ENCODE measurements at places on chromosomes 6 and 20.

GRCh38 chr6:1618311-1619097, 8.8 kb downstream of the FOXC1 start:
- no peak for DNase-seq

DNA sequence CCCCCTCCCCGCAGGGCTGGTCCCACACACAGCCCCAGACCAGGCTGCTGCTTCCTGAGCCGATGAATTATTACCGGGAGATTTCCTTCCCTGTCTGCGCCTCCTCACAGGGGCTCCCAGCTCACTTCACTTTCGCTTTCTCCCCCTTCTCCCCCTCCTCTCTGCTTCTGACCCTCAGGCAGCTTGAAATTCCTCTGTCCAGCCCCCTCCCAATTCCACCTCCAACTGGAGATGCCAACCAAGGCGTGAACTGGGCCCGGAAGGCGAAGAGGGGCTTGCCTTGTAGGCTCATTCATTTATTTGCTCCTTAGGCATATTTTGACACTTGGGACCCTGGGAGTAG, 1.7 kb upstream of the TCF15 start:
- DNase-seq, result no peak

- no peak for DNase-seq
Observed at GRCh38 chr6:102670735-102671134, 1277.2 kb downstream of the GRIK2 start.

GRCh38 chr6:28589234-28589956, 63.7 kb downstream of the GPX5 start:
- DNase-seq, result peak; percentile 90

DNA sequence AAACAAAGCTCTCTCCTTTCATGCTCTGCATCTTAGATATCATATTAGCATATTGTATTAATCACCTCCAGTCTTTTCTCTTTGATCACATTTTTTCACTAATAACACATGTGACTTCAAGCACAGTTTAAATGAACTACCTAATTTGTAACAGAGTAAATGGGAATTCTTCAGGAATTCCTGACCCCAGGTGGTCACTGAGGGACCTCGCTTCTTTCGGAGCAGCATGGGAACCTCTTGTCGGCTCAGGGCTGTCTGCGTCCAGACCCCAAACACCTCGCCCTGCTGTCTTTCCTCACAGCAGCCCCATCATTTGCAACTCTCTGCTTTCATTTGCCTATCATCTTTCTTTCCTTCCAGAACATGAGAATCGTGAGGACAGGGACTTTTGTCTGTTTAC, 103.5 kb downstream of the DACT2 start:
- DNase-seq, result peak; percentile 41

GRCh38 chr6:39301606-39302005, 12.6 kb downstream of the KCNK17 start:
- no peak for DNase-seq

- no peak for DNase-seq
Observed at GRCh38 chr20:61879303-61879620, 186.4 kb downstream of the TAF4 start.

- DNase-seq, result no peak
Observed at GRCh38 chr6:65505736-65506135, 201.3 kb downstream of the EYS start.

GRCh38 chr20:3767110-3767426, 485 bp downstream of the ADISSP start:
- no peak for DNase-seq

- no peak for DNase-seq
Observed at GRCh38 chr6:107272246-107272645, 156.9 kb upstream of the BEND3 start.

DNA sequence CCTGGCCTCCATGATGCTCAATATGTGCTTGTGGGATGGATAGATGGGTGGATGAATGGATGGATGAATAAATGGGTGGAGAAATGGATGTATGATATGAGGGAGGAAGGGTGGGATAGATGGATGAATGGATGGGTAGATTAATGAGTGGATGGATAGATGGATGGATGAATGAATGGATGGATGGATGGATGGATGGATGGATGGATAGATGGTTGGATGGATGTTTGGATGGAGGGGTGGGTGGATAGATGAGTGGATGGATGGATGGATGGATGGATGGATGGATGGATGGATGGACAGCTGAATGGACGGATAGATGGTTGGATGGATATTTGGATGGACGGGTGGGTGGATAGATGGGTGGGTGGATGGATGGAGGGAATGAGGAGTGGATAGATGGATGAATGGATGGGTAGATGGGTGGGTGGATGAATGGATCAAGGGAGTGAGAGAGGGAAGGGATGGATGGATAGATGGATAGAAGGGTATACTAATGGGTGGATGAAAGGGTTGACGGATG, 139.4 kb downstream of the CEBPB start:
- DNase-seq, result no peak

GRCh38 chr20:38120625-38120988, 44.5 kb downstream of the TGM2 start:
- no peak for DNase-seq

DNA sequence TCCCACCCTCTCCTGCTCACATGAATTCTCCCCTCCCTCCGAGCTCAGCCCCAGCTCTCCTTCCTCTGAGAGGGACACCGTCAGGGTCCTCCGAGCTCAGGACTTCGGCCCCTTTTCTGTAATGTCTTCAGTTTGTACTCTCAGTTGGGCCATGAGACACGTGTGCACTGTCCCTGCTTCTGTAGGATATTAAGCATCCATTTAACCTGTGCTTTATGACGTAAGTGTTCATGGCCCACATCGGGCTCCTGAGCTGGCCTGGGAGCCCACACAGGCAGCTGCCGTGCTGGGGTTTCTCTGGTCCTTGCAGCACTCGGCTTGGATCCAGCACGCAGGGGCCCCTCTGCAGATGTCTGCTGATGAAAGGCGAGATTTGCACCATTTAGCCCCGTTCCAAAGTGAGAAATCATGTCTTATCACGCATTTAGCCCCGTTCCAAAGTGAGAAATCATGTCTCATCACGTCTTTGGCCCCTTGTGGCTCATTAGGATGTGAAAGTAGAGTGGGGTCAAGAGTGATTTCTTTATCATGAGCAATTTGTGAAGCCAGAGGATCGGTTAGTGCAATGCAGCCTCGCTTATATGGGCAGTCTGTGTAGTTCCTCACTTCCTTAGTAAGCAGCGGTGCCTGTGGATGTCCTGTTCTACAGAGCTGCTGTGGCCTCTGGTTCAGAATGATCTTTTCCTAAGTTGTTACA, 25.3 kb downstream of the DUSP22 start:
- DNase-seq, result no peak

Measured in H1 (cell line).